ENCODE measurements at places on chromosomes 12 and 14. TPM values are rescaled to one million over a fixed set of nuclear protein-coding genes. Genes with fewer than 3 reads are reported as not detected.

DNA sequence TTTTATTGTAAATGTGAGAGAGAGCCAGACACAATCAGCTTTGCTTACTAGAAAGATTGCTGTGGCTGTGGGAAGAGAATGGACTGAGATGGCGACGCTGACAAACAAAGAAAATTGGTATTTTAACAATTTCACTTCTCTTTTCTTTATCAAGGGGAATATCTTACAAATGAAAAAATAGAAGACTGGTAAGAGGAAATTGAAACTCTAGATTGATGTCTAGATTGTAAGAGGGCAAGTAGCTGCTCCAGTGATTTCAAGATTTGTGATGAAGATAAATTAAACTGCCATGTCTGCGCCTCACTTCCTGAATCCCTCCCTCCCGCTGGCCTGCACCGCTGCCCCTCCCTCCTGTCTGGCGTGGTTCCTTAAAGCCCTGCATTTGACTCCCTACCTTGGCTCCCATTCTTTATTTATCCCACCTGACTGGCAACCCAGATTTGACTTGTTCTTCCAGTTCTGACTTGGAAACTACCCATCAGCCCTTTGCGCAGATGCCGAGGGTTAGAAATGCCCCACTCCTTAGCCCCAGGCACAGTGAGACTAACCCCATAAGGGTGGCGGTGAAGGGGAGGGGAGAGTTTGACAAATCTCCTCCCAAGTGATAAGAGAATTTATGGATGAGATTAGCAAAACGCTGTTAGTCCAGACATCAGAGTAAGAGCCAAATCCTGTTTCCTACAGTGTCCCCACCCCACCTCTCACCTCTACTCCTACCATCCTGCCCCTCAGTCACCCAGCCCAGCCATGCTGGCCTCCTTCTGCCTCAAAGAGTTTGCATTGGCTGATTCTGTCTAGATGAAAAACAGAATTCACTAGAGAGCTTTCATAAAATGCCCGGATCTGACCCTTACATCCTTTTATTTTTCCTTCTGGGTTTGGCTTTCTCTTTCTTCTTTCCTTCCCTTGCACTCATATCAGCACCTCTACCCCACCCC lies 125.3 kb upstream of the ATF7IP start:
- DNase-seq = no peak

GRCh38 chr12:91331371-91331770 lies 148.8 kb upstream of the DCN start:
- DNase-seq = no peak

DNA sequence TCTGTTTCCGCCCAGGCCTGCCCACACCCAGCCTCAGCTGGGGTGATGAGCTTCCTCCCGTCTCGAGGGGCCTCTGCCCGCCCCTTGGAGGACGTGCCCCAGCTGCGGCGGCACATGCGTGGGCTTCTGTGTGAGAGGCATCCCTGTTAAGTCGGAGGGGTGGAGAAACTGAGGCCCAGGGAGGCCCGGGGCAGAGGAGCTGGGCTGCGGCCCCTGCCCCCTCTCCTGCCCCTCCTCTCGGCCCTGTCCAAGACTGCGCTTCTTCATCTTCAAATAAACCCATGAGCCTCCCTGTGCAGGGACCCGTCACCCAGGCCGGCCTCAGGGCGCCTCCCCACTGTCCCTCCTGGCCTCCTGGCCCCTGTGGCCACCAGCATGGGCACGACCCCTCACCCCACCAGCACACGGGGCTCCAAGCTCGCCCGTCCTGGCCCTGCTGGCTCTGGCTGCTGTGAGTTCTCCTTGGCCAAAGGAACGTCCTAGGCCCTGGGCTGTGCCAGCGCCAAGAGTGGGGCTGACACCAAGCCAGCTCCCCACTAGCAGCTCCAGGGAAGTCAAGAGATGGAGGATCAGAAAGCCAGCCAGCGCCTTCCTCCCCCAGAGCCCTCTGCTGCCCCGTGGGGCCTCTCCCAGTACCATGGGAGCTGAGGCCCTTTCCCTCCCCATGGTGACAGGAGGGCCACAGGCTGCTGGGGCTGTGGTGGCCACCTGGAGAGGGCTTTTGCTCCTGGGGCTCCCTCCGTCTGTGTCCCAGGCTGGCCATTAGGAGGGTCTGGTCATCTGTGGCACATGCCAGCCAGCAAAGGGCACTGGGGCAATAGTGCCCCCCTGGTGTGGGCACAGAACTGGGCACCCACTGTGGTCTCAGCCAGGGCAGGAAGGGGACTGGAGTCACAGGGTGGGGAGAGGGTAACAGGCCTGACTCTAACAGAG lies 180.4 kb downstream of the KIF26A start:
- no peak for DNase-seq

DNA sequence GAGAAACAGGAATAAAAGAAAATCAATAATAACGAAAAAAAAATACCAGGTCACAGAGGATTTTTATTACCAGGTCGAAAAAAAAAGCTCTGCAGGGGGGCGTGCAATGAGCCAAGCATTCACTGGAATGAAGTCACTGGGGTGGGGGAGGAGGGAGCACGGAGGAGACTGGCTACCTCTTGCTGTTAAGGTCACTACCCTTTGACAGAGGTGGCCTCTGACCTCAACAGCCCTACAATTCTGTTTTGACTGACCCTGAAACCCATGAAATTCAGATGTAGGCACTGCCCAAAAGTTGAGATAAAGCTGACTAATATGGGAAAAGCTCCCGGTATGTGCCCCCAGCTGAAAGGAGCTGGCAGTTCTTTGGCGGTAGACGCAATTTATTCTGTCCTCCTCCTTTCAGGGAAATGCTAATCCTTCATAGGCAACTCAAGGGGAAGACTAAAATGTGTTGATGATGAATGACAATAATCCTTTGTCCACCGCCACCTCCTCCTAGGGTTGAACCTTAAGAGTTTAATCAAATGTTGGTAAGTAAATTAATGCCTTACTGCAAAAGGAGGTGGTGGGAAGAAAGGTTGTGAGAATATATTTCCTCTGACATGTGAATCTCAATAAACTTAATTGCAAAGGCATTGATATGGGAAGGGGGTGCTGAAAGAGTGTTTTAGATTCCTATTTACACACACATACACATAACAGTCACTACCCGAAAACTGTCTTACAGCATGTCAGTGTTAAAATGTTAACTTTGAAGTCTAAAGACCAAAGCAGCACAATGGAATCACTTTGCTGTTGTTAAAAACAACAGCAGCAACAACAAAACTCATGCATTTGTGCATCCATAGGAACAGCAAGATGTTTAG lies 6.3 kb upstream of the RIC8B start:
- DNase-seq = peak; percentile 69

DNA sequence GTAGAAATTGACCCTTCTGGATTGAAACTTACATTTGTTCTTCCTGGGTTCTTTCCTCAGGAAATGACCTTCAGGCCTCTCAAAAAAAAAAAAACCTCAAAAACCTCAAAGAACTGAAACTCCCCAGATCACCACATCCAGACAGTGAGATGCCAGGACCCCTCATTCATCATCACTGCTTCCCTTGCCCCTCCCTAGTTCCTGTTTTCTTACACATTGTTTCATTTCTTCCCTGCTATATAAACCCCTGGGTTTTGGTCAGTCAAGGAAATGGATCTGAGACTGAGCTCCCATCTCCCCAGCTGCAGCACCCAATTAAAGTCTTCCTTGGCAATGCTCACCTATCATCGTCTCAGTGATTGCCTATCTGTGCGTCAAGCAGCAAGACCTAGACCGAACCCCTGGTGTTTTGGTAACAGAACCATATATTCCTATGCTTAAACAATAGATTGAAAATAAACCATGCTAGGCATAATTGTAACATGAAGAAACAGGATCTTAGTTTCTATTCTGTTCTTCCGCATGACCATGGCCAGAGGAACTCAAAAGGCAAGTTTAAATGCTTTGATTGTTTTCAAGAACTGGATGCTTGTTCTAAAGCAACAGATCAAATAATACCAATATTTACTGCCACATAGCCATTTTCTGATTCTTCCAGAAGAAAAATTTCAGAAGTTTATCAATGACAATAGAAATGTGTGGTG lies 108.0 kb upstream of the MAX start:
- DNase-seq = peak; percentile 42

GRCh38 chr12:80708259-80708974 lies 983 bp downstream of the MYF6 start:
- DNase-seq = no peak

GRCh38 chr12:58767496-58767895 lies 152.8 kb downstream of the LRIG3 start:
- no peak for DNase-seq

GRCh38 chr12:90896164-90896563 lies 58.8 kb downstream of the CCER1 start:
- DNase-seq = peak; percentile 88

DNA sequence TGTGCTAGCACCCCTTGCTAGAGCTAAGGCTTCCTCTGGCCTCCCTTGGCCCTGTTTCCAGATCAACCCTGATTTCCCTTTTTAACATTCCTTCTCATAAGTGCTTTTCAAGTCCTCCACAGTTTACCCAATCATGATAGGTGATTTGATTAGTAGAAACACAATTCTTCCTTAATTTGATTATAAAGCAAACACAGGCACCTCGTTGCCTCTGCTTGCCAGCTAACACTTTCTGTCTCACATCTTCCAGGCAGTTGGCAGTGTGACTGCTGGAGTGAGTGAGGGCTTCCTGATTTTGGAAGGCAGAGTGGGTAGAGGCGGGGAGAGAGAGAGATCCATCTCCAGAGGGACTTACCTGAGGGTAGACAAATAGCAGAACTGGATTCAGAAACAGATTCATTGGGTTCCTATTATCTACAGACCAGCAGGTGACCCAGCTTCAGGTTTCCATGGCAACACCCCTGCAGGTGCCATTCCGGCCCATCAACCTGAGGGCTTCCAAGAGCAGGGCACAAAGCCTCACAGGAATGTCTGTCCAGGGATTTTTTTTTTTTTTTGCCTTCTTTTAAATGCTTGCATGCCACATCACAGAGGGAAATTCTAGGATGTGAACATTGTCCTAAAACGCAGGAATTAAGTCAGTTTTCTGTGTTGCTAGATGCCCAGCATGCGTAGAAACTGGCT lies 77.7 kb downstream of the PLXNC1 start:
- DNase-seq = no peak

DNA sequence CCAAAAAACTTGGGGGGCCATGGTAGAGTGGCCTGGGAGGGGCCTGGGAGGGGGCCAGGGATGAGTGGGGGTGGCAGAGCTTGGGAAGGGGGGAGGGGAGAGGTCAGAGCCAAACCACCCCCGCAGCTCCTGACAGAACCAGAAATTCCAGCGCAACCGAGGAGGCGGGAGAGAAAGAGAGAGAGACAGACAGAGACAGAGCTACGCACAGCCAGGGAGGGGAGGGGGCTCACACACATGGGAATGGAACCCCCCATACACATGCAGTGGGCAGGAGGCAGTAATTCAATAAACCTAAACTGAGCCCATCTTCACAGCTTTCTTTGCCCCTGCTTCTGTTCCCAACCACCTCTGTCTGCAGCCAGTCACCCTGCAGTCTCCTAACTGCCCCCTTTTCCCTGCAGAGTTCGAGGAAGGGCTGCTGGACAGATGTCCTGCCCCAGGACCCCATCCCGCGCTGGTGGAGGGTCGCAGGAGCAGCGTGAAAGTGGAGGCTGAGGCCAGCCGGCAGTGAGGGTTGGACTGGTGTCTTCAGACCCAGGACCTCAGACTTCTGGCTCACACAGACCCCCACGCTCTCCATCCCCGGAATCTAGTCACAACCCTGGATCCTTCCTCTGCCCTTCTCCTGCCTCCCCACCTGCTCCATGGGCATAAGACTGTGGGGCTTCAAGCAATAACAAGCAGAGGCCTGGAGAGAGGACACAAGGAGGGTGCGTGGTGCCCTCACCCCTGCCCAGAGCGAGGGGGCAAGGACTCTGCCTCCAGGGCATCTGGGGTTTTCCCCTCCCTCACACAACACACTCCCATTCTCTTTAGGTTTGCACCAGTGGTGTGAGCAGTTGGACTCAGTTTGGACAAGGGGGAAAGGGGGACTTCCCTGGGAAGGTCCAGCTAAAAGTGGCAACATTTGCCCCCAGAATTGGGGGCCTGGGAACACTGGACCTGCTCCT lies 5.6 kb downstream of the NAB2 start:
- no peak for DNase-seq

GRCh38 chr14:70697701-70698100 lies 56.0 kb downstream of the TTC9 start:
- no peak for DNase-seq

DNA sequence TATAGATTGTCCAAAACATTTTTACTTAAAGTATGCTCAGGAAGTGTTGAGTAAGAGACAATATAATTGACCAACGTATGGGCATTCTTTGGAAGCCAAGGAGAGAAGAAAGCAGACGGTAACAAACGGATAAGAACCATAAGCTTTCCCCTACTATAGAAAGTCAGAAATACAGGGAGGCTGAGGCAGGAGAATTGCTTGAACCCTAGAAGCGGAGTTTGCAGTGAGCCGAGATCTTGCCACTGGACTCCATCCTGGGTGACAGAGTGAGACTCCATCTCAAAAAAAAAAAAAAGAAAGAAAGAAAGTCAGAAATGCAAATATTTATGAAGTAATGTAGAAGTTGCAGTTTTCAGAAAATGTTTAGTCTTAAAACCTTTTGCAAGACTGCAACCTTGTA lies 51.2 kb upstream of the PCED1B start:
- no peak for DNase-seq

DNA sequence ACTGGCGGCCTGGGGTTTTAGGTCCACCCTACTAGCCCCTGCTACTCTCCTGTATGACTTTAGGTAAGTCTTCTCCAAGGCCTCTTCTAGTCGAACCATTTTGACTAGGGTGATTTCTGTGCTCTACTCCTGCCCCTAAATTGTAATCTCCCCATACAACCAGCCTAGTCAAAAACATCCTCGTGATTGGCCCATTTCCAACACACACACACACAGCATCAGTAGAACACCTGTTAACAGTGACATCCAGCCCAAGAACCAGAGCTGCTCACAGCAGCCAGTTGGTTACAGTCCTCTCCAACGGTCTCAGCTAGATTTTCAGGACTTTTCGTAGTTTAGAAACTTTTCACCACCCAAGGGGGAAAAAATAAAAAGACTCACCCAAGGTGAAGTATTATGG lies 30.9 kb downstream of the NT5DC3 start:
- no peak for DNase-seq

DNA sequence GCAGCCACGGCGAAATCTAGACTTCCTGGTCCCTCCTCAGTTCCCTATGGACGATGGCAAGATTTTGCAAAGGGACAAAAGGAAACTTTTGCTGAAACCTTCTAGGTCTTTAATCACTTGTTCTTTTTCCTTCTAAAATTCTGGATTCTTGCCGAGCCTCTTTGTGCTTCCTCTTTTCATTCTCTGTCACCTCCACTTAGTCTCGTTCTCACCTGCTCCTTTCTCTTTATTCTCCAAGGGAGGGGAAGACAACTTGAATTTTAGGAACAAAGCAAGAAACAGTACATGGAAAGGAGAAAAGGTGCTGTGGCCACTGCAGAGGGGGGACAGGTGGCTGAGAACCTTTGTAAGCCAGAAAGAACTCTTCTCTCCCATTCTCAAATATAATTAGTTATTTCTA lies 194.8 kb downstream of the CACNA1C start:
- no peak for DNase-seq

- DNase-seq = peak; percentile 15
Observed at GRCh38 chr12:53703756-53704155, 23.5 kb downstream of the CALCOCO1 start.

GRCh38 chr14:69574263-69574953 lies at the start of gene CCDC177:
TSS of gene CCDC177 (minus strand) at chr14:69574871. CDS start at chr14:69573622, 1,249 bp downstream.
- DNase-seq = peak; percentile 14

MMP17 gene
- 5.7 TPM for total RNA-seq

EIF2B2 gene
- 63.3 TPM for total RNA-seq

TSHR gene
- total RNA-seq = not detected

KRT75 gene
- total RNA-seq = 0.07 TPM

RASSF9 gene
- 1.4 TPM for total RNA-seq

KRT6A gene
- total RNA-seq = not detected

RAPGEF3 gene
- 1.4 TPM for total RNA-seq

LRR1 gene
- 53.1 TPM for total RNA-seq

All from A172 (cell line).